MM.1S (cell line): ENCODE measurements at places on chromosomes 13 and 19.

DNA sequence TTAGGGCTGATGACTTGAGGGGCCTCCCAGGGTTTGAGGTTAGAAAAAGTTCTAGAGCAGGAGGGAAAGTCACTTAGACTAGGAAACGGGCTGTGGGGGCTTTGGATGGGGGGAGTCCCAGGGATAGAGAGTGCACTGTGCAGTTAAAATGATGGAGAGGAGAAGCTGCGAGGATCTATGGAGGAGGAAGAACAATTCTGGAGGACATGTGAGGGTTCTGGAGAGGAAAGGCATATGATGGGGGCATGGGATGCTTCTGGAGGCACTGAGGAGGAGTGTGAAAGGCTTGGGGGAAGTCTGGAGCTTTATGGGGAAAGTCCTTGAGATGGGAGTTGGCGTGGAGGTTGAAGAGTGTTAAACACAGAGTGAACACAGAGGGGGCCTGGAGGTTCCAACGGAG is 2.2 kb downstream of the KCNC3 start:
- no peak for DNase-seq

GRCh38 chr13:46313024-46313423 is 74.0 kb downstream of the RUBCNL start:
- no peak for DNase-seq

DNA sequence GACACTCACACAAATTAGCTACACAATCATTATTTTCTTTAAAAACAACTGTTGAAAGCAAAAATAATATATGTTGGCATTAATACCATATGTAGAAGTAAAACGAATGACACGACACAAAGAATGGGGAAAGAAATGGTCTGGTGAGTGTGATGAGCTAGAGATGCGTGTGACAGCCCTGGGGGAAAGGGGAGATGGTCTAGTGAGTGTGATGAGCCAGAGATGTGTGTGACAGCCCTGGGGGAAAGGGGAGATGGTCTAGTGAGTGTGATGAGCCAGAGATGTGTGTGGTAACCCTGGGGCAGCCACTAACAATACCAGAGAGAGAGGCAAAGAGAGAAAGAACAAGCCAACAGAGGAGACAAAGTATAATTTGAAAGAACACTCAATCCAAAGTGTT is 22.3 kb upstream of the LAMP1 start:
- DNase-seq: no peak

DNA sequence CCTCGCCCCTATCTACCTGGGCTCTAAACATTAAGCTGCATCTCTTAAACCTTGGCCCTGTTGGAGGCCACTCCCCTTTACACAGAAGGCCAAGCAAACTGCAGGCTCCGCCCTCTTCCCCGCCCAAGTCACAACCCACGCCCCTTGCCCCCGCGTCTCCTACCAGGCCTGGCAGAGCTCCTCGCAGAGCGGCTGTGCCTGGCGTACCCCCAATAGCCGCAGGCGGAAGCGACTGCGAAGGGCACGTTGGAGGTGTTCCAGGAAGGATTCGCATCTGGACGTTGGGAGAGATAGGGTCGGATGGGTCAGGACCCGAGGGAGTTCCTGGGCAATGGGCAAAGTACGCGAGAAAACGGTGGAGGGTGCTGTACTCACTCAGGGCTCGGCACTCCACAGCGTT is 5.9 kb downstream of the RTBDN start:
- DNase-seq: no peak

- DNase-seq: peak; percentile 72
Measured at GRCh38 chr19:55384131-55384919, at the start of gene TMEM238. TSS of gene TMEM238 (minus strand) at chr19:55384292. CDS start at chr19:55384259, 33 bp downstream.

- no peak for DNase-seq
Measured at GRCh38 chr19:46755077-46755852, 9.0 kb upstream of the STRN4 start.

GRCh38 chr19:57558525-57558924 is 1.1 kb downstream of the ZNF550 start:
- DNase-seq: no peak

GRCh38 chr13:51802631-51803418 is 1.1 kb downstream of the DHRS12 start:
- no peak for DNase-seq

GRCh38 chr13:49428041-49428763 is 15.7 kb downstream of the CAB39L start:
- no peak for DNase-seq

GRCh38 chr13:90233933-90234672 is 1113.4 kb upstream of the MIR17HG start:
- no peak for DNase-seq

GRCh38 chr19:15702534-15702930 is 25.3 kb upstream of the OR10H2 start:
- DNase-seq: peak; percentile 21

DNA sequence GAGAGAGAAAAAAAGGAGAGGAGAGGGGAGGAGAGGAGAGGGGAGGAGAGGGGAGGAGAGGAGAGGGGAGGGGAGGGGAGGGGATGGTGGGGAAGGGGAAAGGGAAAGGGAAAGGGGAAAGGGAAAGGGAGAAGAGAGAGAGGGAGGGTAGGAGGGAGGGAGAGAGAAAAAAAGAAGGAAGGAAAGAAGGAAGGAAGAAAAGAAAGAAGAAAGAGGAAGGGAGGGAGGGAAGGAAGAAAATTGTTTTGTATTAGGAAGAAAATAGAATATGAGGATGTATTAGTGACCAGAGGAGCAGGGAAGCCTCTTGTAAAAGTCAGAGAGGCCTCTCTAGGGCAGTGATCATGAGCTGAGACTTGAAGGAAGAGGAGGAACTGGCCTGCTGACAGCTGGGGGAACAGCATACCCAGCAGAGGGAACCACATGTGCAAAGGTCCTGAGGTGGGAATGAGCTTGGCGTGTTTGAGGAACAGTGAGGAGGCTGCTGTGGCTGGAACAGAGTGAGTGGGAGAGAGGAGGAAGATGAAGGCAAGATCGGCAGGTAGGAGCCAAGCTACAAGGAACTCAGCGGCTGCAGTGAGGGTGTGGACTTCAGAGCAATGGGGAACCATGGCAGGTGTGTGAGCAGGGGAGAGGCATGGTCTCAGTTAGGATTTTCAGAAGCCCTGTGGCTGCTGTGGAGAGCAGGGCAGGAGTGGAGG is 9.6 kb upstream of the KCNN1 start:
- no peak for DNase-seq

DNA sequence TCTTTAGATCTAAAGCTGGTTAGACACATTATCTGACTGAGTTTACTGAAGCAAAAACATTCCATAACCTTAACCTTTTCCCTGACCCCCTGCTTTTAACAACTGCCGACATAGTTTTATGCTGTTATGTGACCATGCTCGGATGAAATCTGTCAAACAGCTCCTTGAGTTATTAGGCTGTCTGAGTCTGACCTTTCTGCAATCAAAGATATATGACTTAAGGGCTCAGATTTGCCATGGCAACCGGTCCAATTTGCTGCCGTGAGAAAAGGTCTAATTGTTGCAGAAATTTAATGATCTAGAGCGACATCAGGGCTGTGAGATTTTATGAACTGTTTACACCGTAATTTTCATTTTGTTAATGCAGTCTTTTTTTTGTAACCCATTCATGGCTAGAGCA is 61.8 kb downstream of the URI1 start:
- no peak for DNase-seq

DNA sequence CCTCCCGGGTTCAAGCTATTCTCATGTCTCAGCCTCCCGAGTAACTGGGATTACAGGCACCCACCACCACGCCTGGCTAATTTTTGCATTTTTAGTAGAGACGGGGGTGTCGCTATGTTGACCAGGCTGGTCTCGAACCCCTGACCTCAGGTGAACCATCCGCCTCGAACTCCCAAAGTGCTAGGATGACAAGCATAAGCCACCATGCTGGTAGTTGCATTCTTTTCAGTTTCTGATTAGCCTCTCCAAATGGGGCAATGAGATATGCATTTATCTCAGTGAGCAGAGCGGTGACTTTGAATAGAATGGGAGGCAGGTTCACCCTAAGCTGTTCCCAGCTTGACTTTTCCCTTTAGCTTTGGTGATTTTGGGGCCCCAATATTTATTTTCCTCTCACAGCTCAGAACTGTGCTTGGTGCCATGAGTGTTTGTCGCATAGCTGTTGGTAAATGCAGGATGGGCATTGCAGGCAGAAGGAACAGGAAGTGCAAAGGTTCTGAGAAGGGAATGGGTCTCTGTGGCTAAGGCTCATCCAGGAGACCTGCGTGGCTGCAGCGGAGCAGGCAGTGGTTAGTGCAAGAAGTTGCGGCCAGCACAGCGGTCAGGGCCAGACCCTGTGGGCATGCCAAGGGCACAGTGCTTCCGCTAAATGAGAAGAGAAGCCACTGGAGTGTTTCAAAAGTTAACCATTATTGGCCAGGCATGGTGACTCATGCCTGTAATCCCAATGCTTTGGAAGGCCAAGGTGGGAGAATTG is 20.7 kb downstream of the LYPD3 start:
- DNase-seq: no peak

DNA sequence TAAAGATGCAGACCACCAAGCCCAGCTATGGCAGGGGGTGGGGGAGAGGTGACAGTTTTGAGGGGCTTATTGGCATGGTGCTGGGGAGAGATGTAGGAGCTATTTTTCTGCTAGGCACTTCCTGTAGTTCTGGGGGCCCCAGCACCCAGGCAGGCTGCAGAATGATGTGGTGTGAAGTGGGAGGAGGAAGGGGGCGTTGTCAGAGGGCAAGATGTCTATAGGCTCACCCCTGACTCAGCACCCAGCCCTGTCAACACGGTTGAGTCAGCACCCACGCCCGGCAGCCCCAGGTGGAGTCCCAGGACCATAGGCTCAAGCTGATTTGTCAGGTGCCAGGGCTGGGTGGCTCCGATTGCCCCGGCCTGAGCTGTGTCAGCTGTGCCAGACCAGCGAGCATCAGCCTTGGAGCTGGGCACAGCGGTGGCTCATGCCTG is 5.8 kb downstream of the KLF2 start:
- peak; percentile 97 for DNase-seq

- no peak for DNase-seq
Measured at GRCh38 chr19:18440415-18440877, 2.5 kb upstream of the ISYNA1 start.

- no peak for DNase-seq
Measured at GRCh38 chr13:85797311-85797710, 1.9 kb downstream of the SLITRK6 start.

DNA sequence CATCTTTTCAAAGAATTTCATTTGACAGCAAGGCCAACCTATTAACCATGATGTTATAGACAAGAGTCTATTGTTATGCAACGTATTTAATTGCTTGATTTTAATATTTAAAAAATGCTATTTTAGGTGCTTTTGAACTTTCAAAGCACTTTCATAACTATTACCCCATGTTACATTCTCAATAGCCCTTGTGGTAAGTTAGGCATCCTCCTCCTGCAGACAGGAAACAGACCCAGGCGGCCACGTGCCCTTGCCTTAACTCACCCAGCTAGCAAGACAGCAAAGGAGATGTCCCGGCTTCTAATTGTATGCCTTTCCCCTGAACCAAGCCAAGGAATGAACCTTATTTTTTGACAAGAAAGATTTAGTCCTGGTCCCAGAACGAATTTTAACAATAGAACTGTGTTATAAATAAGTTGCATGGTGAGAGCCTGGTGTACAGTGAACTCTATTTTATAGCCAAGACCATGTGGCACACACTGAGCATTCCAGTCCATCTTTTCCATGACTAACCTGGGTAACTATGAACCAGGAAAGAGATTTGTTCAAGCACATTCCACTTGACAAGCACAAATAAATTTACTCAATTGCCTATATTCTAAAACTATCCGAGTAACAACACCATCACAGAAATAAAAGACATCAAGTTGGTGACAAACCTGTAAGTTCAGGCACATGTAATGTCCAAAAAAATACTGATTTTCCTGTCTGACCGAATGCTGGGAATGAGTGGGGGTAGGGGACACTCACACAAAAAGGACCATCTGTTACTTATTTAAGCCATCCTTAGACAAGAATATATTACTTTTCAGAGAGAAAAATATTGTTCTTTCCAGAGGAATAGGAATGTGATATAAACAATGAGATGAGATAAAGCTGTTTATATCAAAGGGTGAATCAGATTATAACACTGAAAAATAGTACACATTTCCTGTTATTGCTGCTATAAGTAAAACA is 163.0 kb downstream of the EFNB2 start:
- no peak for DNase-seq
